ENCODE measurements at places on chromosomes 1 and 21.
A peak's percentile ranks its signal among the peaks of the same experiment; 100 is the strongest.

- DNase-seq = no peak
Measured at GRCh38 chr1:201125800-201126199, 1.2 kb downstream of the ASCL5 start.

GRCh38 chr1:234586304-234586703, 23.7 kb downstream of the IRF2BP2 start:
- DNase-seq = no peak

GRCh38 chr21:28237661-28238060, 755.0 kb downstream of the LTN1 start:
- DNase-seq = no peak

DNA sequence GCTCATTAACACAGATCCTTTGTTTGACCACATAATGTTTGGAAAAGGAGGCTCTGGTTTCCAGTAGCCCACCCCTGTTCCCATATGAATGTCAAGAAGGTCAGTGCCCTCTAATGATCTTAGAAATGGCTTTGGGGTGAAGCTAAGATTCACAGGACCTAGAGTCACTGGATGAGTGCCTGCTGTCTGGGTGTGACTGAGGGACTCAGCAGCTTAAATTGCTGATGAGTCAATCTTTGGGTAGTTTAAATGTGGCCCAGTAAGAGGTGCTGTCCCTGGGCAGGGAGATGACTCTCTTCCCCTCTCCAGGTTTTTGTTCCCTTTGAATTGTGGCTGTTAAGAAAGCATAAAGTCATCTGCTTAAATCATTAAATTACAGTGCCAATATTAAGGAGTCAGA, 50.6 kb downstream of the L1TD1 start:
- DNase-seq = no peak

GRCh38 chr1:178531887-178532286, 19.0 kb downstream of the TEX35 start:
- peak; percentile 29 for DNase-seq

GRCh38 chr1:76501136-76501535, 366.1 kb upstream of the ST6GALNAC5 start:
- no peak for DNase-seq
